ENCODE measurements at places on chromosomes 1 and 21.

GRCh38 chr1:85278853-85279314 lies 2.5 kb upstream of the BCL10 start:
- DNase-seq = peak; percentile 86

DNA sequence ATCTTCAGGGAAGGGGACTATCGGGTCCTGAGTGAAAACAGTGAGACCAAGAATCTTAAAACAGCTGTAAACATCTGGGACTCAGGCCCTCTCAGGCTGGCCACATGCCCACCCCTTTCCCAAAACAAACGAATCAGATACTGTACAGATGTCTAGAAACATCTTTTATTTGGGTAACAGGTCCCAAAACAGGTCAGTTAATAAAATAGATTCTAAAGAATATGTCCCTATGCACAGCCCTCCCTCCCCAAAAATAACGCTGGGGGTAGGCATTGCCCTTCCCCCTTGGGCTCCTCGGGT lies 499 bp upstream of the CRTC2 start:
- no peak for DNase-seq

GRCh38 chr1:114062477-114063099 lies 83.3 kb downstream of the OLFML3 start:
- DNase-seq = no peak

DNA sequence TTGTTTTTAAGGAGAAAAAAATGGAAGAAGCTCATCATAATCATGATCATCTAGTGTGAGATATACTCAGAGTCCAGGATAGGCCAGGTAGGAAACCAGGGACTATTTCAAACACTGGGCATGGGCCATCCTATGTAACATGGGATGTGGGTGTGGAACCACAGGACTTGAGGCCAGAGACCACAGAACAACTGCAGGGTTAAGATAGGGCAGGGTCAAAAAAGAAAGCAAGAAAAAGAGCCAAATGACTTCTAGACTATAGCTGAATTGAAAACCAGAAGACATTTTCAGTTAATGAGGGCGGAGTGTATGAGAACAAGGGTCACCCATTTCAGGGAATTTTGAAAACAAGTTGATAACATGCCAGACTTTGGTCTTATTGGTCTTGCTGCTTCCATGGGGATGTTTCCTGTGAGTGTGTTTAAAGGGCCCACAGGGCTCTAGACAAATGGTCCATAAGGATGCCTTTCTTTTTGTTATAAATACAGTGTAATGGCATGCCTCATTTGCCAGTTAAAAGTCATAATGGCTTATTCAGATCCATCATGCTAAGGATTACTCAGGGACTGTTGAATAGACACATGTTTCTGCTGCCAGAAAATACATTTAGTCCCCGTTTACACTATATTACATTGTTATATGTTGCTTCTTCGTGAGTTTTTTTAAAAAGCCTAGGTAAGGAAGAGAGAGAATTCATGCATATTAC lies 182.0 kb upstream of the C21orf91 start:
- no peak for DNase-seq

GRCh38 chr1:113859478-113860175 lies 11.9 kb downstream of the PTPN22 start:
- DNase-seq = no peak

GRCh38 chr1:193308438-193308837 lies 122.0 kb upstream of the B3GALT2 start:
- DNase-seq = no peak

DNA sequence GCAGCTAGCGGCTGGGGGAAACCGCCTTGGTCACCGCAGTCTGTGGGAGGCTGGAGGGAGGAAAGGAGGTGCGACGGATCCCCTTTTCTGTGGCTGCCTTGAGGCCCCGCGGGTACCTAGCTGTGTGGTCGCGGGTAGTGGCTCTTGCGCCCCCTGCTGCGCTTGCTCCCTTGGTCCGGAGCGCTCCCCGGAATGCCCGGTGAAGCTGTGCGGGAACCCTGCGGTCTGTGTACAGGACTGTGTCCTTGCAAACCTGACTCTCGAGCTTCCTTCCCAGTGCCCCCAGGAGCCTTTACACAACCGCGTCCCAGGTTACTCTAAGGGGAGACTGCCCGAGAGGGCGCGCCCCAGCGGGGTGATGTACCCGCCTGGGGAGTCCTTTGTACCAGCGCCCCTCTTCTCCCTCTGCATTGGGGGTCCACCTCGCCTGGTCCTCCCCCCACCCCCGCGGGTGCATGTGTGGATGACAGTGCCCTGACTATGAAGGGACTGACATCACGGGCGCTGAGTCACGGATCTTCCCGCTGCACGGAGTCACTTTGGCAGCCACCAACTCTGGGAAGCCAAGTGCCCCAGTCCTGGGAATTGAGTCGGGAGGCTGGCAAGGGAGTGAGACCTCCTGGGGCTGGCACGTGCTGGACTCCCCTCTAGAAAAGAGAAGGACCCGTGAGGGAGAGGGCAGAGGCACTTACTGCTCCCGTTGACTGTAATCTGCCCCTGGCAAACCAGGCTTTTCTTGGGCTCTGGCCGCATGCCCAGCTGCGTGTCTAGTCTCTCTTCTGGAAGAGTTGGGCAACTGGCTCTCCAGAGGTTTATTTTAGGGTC lies 816 bp downstream of the IL6R start:
- no peak for DNase-seq

GRCh38 chr1:5868931-5869500 lies 123.2 kb downstream of the NPHP4 start:
- no peak for DNase-seq

- no peak for DNase-seq
Observed at GRCh38 chr1:38403667-38404066, 357.1 kb upstream of the POU3F1 start.

DNA sequence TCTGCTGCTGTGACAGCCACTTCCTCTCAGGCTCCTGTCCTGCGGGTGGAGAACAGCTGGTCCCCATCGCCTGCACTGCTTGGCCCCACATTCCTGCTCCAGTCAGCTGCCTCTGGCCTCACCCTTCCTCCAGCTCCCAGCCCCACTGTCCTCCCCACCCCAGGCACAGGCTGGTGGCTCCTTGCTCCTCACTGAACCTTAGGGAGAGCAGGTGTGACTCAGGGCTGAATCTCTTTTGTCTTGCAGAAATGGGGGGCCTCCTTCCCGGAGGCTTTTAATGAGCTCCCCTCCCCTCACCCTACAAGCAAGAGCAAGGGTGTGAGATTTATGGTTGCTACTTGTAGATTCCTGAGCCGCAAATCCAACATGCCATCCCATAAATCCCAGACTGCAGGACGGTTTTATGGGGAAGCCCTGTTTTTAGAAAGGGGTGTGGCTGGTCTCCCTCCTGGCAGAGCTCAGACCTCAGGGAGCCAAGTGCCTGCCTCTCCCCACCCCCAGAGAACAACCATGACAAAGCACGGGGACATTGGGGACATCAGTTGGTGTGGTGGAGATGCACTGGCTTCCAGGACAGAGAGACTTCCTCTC lies 15.2 kb downstream of the CDK18 start:
- no peak for DNase-seq

DNA sequence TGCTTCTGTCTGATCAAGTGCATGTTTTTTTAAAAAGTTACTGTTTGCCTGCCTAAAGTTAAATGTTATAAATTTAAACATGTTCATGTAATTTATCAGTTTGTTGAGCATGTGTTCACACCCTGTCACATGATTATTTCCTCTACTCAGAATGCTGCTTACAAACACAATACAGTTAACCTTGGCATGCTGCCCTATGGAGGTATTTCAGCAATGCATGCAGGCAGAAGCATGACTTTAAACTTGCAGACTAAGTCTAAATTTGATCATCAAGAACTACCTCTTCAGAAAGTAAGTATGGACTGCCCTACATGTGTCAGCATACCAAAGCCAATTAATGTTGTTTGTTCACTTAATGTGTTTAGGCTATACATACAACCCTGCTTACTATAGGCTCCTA lies 161.6 kb downstream of the LRRC40 start:
- DNase-seq = peak; percentile 53

DNA sequence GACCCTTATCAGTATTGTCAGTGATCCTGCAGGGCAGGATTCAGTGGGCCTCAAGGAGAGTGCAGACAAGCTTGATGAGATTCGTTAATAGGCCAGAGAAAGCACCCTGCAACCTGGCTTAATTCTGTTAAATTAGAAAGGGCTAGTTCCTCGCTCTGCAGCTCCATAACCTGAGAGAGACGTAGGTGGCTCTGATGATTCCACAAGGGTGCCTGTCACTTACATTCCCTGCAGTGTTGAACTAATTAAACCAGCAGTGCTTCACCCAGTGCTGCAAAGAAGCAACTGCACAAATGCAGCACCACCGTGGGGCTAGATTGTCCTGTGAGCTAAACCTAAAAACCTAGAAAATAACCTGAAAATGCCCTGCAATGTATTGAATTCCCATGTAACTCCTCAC lies 270.8 kb downstream of the CACNA1E start:
- DNase-seq = no peak

- no peak for DNase-seq
Observed at GRCh38 chr1:99170516-99170915, 93.8 kb upstream of the PLPPR4 start.

- DNase-seq = no peak
Observed at GRCh38 chr1:155196103-155196892, 11.4 kb downstream of the THBS3 start.

DNA sequence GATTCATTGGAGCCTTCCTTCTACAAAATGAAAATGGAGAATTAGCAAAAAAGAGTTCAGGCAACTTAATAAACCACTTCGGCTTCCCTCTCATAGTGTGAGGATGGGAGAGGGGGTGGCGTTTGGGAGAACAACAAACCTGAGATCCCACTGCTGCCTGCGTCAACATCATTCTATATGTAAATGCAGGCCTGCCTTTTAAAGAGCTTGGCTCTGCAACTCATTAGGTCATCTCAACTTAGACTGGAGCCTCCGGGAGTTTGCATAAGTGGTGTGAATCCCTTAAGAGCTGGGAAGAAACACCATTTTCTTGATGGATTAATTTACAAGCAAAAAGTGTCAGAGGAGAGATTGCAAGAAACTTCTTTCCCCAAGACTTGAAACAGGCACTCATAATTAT lies 127.6 kb upstream of the DAB1 start:
- DNase-seq = no peak

DNA sequence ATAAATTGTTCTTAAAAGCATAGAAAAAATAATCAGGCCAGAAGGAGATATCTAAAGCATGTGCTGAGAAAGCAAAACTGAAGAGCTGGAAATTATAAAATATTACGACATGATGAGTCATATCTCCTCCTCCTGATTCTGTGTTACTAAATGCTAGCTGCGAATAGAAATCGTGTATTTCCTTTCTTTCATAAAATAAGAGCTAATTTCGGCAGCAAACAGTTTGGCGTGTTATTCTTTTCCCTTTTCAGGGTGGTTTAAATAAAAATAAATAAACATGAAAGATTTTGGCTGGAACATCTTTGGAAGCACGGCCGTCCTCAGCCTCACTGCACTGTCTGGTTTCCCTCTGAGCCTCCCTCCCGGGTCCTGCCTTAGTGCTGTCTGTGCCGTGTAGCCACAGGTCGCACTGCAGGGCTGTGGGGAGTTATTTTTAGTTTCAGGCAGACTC lies 56.0 kb downstream of the ADARB1 start:
- DNase-seq = peak; percentile 56

GRCh38 chr1:219113261-219113660 lies 60.4 kb upstream of the LYPLAL1 start:
- no peak for DNase-seq

GRCh38 chr21:41153443-41153842 lies 14.5 kb upstream of the BACE2 start:
- DNase-seq = no peak

- DNase-seq = peak; percentile 76
Observed at GRCh38 chr1:8137481-8138244, 111.6 kb upstream of the ERRFI1 start.

DNA sequence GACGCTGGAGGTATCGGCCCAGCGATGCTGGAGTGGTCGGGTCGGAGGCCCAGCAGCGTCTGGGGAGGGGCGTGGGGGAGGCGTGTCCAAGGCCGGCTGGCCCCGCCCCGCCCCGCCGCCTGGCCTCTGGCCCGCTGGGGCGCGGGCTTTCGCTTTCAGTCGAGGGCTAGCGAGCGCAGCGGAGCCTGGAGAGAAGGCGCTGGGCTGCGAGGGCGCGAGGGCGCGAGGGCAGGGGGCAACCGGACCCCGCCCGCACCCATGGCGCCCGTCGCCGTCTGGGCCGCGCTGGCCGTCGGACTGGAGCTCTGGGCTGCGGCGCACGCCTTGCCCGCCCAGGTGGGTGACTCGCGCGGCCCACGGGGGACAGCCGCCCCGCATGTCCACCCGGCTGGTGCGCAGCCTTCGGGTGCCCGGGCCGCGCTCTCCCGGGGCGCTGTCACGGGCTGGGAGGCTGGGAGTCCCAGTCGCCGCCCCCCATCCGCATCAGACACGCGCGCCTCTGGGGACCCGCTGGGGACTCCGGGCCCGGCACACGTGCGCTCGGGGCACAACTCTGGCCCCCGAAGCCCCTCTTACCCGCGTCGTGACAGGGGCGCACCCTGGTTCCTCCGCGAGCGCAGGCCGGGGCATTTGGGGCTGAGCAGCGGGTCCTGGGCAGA lies at the start of gene TNFRSF1B:
Gene TNFRSF1B (plus strand): TSS at position 158 of the 659 bp plus-strand sequence. CDS start 101 bp downstream, at position 259.
- no peak for DNase-seq

- no peak for DNase-seq
Observed at GRCh38 chr1:3790500-3790923, 5.8 kb downstream of the LRRC47 start.

DNA sequence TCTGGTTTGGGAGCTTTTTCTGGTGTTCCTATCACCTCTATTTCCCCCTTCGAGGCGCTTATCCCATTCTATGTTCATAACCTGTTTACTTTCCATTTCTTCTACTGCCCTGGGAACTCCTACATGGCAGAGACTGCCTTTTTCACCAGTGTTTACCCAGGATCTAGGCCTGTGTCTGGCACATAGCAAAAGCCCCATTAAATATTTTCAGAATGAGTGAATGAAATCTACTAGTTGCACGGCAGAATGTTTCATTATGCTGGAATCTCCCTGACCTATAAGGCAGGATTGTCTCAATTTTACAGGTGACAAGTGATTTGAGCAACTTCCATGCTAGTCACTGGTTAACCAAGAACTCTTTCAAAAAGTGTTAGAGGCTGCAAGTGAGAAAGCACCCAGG lies 70.1 kb downstream of the PGM1 start:
- no peak for DNase-seq

DNA sequence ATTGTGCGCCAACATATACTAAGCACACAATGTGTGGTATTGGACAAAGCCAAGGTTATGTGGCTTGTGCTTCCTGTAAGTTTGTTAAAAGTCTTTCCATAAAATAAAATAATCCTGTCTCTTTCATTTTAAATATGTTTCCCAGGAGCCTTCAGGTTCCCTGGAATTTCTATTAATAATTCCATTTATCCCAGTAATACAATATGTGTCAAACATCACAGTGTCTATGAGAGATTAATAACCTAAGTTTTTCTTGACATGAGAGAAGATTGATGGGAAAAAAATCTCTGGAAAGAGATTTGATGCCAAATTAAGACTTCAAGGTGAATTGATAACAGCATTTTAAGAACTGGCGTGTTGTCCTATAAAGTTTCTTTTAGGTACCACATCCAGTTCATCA lies 507.0 kb downstream of the TTLL7 start:
- DNase-seq = no peak

DNA sequence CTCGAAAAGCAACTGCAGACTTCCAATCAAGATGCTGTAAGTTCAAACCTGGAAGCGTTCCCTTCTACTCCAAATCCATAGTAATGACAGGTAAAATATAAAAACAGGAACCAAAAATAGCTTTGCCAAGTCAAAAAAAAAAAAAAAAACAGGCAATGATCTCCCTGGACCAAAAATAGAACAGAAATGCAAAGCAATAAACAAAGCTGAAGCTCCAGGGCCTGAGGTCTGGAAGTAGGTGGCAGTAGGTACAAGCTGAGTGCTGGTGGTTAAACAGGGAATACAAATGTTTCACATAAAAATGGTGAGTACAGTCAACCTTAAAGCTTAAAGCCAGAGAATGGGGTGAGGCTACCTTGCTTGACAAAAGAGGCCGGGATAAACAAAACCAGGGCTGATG lies 610.8 kb downstream of the SMYD3 start:
- no peak for DNase-seq
